ENCODE measurements at places on chromosomes 5 and 9.

GRCh38 chr5:138557677-138558076 lies 14.6 kb upstream of the ETF1 start:
- no peak for DNase-seq
- H3K4me3 ChIP-seq = no peak overlapping the region
- peaks cover 34% of the 10 kb centered on the region for H3K36me3 ChIP-seq
- no peaks in the 10 kb centered on the region for H3K27me3 ChIP-seq

GRCh38 chr9:72352911-72353388 lies 12.1 kb downstream of the ZFAND5 start:
- H3K27me3 ChIP-seq = no peaks in the 10 kb centered on the region
- peak; percentile 60 for DNase-seq
- no peaks in the 10 kb centered on the region for H3K36me3 ChIP-seq

GRCh38 chr5:41356786-41357185 lies 143.5 kb upstream of the C6 start:
- H3K4me1 ChIP-seq = no peaks in the 10 kb centered on the region
- no peak overlapping the region for H3K4me3 ChIP-seq
- H3K36me3 ChIP-seq = no peaks in the 10 kb centered on the region
- no peak for DNase-seq
- no peak overlapping the region for H3K27ac ChIP-seq

GRCh38 chr5:59789197-59789596 lies 104.3 kb downstream of the PDE4D start:
- H3K4me1 ChIP-seq = peaks cover 8% of the 10 kb centered on the region
- H3K4me3 ChIP-seq = no peak overlapping the region
- no peaks in the 10 kb centered on the region for H3K36me3 ChIP-seq
- H3K27me3 ChIP-seq = no peaks in the 10 kb centered on the region

DNA sequence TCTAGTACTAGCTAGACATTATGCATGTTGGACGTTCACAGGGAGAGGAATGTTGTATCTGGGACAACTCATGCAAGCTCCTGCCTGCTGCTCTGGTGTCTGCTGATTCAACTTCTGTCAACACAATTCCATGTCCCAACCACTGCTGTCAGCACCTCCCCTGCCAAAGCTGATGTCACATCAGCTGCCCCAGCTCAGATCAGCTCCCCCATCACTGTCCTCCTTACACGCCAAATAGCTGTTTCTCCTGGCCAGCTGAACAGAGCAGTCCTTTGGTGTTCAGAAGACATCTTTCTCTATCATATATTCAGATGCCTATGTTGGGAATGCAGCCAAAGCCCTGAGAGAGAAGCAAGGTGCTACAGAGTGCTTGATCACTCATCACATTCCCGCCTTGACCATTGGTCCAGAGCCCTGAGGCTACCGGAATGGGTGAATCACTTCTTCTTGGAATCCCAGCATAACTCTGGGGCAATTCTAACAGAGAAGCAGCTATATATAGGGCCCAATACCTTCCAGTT lies 223.3 kb downstream of the SEC61B start:
- H3K4me1 ChIP-seq = peaks cover 2% of the 10 kb centered on the region
- DNase-seq = peak; percentile 87

GRCh38 chr9:131578731-131579504 lies 33.6 kb downstream of the PRRT1B start:
- H3K27ac ChIP-seq = no peak overlapping the region
- no peaks in the 10 kb centered on the region for H3K27me3 ChIP-seq
- H3K4me1 ChIP-seq = no peaks in the 10 kb centered on the region
- H3K36me3 ChIP-seq = peaks cover 88% of the 10 kb centered on the region
- no peak for DNase-seq
- H3K4me3 ChIP-seq = no peak overlapping the region

Measured in mesenchymal stem cell (in vitro differentiated cells and primary cell).